ENCODE measurements at places on chromosomes 3 and 15.

DNA sequence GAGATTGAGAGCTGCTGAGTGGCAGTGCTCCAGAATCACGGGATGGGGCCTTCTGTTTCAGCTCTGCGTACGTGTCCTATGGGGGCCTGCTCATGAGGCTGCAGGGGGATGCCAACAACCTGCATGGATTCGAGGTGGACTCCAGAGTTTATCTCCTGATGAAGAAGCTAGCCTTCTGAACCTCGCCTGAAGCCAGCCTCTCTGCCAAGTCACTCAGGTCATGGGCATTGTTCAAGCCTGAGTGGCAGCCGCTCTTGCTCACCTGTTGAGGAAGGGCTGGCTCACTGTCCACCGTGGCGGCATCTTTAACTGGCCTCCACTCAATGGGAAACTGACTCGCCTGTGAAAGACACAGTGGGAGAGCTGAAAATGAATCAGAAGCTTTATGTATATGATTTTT, 6.6 kb downstream of the POLR2H start:
- no peak for DNase-seq

- no peak for DNase-seq
Measured at GRCh38 chr3:53833700-53834099, 12.5 kb downstream of the CHDH start.

DNA sequence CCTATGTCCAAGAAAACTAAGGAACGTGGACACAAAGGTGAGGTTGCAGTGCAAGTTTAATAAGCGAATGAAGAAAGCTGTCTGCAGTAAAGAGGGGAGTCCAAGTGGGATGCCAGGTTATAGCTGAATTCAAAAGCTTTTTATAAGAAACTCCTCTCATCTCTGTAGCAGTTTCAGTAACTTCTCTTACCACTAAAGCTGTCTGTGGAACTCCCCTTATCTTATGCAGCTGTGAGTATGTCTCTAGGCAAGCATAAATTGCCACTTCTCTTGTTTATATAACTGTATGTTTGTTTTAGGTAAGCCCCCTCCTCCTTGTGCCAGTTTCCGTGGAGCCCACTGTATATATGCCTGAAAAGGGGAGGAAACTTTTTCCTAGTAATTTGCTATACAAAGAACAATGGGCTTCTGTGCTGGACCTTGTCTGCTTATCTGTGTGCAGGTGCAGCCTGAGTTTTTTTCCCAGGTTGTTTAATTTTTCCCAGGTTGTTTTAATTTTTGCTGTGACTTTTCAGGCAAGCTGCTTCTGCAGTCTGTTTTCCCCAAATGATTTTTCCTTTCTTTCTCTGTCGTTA, 875.1 kb upstream of the EPHA6 start:
- no peak for DNase-seq

- DNase-seq: no peak
Measured at GRCh38 chr3:54046641-54047214, 75.6 kb upstream of the CACNA2D3 start.

GRCh38 chr15:67953299-67953698, 100.8 kb upstream of the PIAS1 start:
- no peak for DNase-seq

DNA sequence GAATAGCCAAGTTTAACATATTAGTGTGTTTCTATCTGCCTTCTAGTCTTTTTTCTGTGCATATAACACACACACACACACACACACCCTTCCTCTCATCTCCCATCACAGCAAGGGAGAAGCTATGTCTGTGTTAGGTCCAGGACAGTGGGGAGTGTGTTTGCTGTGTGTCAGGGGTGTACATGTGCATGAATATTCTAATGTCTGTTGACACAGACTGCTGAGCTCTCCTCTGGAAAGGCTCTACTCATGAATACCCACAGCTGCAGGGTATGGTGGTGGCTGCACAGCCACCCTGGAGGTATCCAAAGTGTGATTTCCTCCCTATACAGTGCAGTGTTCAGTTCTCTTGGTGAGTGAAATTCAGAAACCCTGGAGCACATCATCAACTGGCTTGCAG, 42.9 kb downstream of the ARNT2 start:
- no peak for DNase-seq

DNA sequence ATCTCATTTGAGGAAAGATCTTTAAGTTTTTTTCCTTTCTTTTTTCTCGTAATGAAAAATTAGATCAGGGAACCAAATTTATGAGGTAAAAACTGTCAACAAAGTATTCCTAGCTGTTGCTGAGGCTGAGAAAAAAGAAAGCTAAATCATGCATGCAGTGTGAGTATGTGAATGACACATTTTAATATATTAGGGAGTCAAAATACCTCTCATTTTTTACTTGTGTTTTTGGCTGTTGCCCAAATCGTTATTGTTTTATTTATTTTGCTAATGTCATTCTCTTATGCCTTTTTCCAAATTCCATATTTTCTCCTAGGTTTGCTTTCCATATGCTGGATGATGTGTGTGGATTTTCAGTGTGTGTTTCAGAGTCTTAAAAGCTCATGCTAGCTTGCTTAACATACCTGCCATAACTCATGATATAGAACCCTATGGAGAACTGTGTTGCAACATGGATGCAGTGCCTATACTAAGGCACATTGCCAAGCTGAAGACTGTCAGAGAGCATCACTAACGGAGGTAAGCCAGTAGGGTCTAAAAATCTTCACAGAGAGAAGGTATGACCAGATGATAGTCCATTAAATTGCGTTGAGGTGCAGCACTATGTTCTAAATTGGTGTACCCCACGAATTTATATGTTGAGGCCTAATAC, 629.5 kb upstream of the KCNMB2 start:
- DNase-seq: no peak

- no peak for DNase-seq
Measured at GRCh38 chr3:15801298-15801697, 3.5 kb upstream of the ANKRD28 start.

DNA sequence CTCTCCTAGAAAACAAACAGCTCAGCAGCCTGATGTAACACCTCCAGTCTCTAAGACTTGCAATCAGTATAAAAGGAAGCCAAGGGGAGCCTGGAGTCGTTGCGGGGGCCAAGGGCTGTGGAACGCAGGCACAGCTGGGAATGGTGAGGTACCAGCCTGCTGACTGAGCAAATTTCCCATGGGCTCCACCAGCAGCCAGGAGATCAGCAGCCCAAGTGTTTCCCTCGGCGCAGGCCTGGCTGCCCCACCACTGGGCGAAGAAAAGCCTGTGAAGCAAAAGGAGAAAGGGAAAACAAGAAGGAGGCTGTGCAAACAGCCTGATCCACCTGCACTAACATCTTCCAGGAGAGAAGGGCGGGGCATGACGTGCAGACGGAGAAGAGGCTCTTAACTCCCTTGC, 155.3 kb downstream of the SHQ1 start:
- no peak for DNase-seq

- no peak for DNase-seq
Measured at GRCh38 chr3:158748237-158748828, 16.1 kb upstream of the RARRES1 start.

DNA sequence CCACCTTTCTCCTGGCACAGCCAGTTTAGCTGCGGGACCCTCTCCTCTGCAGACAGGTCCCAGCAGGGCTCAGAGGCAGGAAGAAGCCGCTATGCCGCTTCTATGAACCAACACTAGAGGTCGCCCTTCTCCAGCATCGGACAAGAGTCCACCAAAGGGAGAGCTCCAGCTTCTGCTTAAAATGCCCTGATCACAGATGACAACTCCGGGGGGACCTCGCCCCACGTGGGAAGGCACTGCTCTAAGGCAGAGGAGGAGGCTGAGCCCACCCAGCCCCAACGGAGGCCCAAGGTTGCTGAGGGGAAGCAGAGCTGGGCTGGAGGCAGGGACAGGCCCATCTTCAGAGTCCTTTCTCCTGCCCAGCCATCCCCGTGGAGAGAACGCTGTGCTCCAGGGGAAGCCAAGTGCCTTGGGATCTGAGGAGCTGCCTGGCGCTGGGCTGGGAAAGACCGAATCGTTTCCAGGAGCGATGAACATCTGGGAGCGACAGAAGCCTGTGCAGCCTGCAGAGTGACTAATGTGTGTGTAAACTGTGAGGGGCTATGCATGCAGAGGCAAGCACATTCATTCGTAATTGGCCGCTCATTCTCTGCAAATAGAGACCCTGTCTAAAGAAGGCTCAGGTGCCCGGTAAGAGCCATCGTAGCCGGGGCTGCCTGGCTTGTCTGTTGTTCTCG, 43.5 kb upstream of the BDH1 start:
- DNase-seq: peak; percentile 45

GRCh38 chr3:86175593-86176444, 815.1 kb downstream of the VGLL3 start:
- DNase-seq: no peak

DNA sequence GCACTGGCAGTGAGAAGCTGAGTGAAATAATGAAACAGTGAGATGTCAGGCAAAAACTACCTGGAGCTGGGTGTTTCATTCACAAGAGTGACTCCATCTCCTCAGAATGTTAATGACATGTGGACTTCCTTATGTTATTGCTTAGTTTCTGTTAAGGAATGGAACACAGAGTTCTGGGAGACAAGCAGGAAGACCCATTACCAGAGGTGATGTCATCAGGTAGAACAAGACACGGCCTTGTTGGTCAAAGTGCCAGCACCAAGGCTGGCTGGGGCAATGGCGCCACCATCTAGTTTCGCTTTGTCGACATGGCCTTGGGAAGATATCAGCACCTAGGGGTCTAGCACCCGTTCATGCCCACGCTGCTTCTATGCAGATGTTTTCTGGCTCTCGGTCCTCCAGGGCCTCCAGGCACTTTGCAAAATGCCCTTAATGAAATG, 252.2 kb downstream of the FAM43A start:
- DNase-seq: no peak

GRCh38 chr15:75451202-75451673, 252 bp downstream of the SIN3A start:
- DNase-seq: no peak

DNA sequence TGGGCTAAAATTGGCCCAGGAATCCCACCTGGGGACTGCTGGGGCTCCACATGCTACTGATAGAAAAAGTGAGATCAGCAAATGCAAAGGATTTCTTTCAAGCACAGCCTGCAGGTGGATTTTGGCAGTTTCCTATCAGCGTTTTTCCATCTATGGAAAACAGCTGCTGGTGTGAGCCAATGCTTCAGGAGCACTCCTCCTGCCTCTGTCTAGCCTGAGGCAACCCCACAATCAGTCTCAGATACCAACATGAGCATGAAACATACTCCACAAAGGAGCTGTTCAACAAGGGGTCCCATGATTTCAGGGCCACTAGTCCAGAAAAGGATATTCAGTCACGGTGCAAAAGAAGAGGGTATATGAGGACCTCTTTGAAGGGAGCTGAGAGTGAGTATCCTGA, 311.5 kb upstream of the THBS1 start:
- DNase-seq: no peak

GRCh38 chr3:27903446-27903845, 181.3 kb upstream of the EOMES start:
- no peak for DNase-seq

DNA sequence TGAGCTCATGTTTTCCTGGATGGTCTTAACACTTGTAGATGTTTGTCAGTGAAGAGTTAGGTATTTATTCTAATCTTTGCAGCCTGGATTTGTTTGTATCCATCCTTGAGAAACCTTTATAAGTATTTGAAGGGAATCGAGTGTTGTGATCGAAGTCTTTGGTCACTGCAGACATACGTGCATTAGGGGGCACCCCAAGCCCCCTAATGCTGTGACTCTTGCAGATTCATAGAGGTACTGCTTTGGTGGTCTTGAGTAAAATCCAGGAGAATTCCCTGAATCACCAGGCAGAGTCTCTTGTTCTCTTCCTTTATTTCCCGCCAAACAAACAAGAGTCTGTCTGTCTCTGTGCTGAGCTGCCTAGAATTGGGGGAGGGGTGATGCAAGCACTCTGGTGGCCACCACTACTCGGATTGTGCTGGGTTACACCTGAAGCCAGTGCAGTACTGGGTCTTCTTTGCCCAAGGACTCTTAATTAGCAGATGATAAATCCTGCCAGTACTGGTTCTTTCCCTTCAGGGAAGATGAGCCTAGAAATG, 170.5 kb upstream of the POU1F1 start:
- no peak for DNase-seq

DNA sequence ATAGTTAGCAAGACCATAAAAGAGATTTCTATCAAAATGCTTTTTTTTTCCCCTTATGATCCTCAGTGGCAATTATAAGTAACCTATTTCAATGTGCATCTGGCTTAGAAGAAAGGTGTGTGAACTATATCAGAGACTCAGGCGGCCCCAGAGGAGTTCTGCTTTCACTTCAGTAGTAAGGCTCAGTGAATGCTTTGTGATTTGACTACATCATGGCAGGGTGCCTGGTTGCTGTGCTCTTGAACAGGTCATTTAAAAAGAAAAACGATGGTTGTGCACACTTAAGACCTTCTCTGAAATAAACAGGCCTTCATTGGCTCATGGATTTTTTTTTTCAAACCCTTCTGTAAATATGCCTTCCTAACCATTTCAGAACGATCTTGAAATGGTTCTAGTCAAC, 400.4 kb upstream of the RARB start:
- DNase-seq: no peak

GRCh38 chr3:22225161-22225560, 474.2 kb upstream of the ZNF385D start:
- no peak for DNase-seq

DNA sequence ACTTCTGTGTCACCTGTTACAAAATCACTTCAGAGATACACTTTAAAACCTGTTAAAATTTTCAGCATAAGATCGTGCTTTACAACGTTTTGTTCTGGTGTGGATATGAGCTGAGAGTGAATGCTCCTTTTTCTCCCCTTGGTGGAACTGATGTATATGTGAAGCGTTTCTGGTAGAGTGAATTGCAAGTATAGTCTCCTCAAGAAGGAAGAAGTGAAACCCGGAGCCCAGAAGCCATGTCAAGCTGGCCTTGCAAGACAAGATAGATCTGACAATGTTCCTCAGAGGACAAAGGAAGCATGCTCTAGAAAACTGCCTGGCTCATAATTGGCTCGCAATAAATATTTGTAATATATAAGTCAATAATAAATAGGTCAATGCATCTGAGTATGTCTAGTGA, 23.6 kb downstream of the SERPINI2 start:
- no peak for DNase-seq

DNA sequence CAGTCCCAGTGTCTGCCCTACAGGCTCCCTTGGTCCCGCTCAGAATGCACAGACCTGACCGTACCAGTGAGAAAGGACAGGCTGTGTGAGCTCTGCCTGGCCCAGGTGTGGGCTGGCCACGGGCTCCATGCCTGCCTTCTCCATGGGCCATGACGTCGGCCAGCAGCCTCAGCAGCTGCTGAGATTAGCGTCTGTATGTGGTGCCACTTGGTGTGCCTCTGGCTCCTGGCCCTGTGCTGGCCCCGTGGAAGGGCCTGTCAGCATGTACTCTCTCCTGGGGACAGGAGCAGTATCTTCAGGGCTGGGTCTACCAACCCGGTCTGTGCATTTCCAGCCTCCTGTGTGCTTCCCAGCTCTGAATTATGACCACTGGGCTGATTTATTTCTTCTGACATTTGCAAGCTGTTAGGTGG, 25.7 kb downstream of the KLF13 start:
- no peak for DNase-seq
